ENCODE measurements at places on chromosomes 6 and 20.
A peak's percentile ranks its signal among the peaks of the same experiment; 100 is the strongest.

DNA sequence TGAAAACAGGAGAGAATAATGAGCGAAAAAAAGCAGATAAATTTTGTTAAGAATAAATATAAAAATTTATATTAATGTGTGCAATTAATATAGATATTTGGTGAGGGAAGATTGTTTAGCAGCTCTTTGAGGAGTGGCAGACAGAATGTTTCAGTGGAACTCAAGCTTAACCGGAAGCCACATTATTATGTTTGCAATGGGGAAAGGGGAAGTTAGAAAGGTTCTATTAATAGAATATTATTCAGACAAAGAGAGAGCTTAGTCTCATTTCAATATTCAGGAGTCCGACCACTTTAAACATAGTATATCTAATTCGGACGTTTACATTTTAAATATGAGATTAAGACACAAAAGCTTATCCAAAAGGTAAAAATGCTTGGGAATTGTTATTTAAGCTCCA lies 81.6 kb upstream of the KHDRBS2 start:
- DNase-seq, result no peak

GRCh38 chr6:31897612-31898382 lies at the start of gene EHMT2:
EHMT2 (minus strand) TSS chr6:31897698; CDS start chr6:31897677, 21 bp downstream.
- DNase-seq, result no peak

- DNase-seq, result no peak
Measured at GRCh38 chr6:74902846-74903245, 303.0 kb downstream of the COL12A1 start.

DNA sequence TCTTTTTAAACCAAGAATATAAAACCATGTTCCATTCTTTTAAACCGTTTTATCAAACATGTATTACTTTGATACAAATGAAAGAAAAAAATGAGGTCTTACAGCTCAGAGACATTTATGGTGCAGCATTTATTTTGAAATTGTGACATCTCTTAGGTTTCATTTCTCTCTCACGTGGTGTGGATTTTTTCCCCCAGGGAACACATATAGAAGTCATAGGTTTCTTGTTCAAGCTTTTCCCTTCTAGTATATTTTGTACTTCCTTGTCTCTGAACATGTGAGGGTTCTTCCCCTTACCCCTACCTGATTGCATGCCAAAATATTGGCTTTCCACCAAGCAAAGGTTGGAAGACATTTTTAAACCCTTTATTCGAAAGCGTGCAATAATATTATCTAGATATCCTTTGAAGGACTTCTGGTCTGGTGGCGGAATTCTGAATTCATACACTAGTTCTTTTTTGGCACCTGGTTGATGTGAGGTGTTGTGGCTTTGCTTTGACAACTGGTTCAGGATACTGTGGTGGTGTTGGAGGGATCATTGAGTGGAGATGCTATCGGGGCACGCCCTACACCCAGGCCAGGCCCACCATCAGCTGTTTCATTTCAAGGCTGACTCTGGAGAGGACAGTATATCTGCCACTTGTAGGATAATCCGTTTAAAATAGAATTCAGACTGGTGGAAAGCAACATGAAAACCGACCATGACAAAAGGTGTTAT lies 5.6 kb upstream of the FAM50B start:
- peak; percentile 69 for DNase-seq

DNA sequence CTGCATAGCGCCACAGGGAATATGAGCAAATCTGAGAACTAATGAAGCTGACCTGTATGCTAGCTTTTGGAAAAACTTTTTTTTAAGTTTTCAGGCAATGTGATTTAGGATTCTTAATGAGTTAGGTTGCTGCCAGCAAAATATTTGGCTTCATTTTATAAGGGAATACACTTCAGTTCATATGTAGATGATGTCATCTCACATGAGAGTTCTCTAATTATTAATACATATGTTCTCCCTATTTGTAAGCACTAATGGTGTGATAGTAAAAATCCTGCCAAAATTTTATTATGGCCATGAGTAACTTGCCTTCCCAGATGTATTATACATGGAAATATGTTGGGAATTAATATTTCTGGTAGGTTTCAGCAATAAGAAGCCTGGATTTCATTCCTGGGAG lies 573.8 kb downstream of the EPM2A start:
- no peak for DNase-seq

GRCh38 chr6:150924808-150925589 lies 59.5 kb downstream of the MTHFD1L start:
- no peak for DNase-seq

DNA sequence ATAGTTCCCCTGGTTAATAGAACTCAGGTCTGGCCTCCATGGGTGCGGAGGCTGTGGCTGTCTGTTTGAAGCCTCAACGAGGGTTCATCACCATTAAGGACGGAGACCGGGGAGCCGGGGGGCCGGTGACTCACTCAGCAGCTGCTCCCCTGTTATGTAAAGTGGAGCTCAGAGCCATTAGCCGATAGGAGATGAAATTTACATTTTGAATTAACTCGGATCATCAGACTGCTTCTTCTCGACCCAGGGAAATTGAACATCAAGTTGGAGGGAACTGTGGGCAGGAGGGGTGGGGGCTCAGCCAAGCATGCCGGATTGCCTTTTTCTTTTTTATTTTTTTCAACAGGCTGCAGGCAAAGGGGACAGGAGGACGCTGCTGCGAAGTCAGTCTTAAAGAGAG lies 12.3 kb downstream of the PCK1 start:
- DNase-seq, result no peak

DNA sequence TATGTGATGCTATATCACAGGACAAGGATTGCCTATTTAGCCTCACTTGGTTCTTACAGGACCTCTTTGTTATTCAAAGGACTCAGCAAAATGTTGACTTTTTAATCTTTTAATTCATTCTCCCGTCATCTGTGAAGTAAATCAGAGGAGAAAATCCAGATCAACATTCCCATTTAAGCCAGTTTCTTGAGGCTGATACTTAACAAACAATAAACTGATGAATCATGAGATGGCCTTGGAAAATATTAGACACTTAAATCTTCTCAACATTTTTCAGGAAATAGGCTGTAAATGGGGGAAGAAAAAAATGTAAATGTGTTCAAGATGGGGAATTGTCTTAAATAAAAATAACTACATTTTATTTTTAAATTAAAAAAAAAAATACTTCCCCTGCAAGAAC lies 55.9 kb upstream of the UBR2 start:
- DNase-seq, result no peak

DNA sequence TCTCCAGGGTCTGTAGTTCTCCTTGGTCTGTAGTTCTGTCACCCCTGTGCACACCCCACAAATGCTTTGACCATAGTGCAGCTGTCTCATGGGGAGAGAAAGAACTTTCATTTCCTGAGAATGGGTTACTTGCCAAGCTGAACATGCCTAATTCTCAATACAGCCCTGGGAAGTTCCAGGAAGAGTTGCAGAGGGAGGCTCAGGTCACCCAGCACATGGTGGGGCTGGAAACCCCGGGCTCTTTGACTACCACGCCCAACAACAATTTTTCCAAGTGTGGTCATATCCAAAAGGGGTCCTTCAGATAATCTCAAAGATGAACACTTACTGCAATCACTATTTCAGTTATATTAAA lies 2.2 kb upstream of the PTPRA start:
- DNase-seq, result no peak

DNA sequence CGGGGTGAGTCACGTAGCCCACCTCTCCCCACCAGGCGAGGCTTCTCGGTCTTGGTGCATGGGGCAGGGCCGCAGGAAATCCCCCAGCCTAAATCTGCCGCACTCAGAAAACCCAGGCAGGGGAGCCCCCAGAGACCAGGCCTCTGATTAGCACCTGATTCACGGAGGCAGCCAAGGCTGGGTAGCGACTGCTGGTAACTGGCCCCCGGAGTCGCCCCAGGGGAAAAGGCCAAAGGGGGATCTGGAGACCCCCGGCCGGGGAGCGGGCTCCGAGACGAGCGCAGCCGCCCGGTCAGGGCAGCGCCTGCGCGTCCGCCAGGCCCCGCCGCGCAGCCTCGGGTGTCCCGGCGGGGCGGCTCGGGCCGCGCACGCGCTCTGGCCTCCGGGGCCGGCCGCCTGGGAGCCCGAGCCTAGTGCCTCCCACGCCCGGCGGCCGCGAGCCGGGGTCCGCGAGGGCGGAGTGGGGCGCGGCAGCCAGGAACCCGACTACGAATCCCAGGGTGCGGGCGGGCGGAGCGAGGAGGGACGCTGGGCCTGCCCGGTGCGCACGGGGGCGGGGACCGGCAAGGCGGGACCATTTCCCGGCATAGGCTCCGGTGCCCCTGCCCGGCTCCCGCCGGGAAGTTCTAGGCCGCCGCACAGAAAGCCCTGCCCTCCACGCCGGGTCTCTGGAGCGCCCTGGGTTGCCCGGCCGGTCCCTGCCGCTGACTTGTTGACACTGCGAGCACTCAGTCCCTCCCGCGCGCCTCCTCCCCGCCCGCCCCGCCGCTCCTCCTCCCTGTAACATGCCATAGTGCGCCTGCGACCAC lies at the start of gene DUSP22:
TSS of gene DUSP22 (plus strand) at position 791 of the 809 bp plus-strand sequence. CDS start 53 bp downstream, outside the sequence.
- no peak for DNase-seq

DNA sequence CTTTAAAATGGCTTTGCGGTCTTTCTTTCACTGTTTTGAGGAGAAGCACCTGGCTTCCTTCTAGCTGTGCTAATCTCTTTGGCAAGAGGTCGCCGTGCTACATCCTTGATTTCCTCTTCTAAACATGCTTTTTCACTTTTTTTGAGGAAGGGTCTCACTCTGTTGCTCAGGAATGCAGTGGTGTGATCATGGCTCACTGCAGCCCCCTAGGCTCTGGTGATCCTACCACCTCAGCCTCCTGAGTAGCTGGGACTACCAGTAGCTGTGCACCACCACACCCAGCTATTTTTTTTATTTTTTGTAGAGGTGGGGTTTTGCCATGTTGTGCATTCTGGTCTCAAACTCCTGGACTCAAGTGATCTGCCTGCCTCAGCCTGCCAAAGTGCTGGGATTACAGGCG lies 40.5 kb downstream of the RSPH3 start:
- no peak for DNase-seq

DNA sequence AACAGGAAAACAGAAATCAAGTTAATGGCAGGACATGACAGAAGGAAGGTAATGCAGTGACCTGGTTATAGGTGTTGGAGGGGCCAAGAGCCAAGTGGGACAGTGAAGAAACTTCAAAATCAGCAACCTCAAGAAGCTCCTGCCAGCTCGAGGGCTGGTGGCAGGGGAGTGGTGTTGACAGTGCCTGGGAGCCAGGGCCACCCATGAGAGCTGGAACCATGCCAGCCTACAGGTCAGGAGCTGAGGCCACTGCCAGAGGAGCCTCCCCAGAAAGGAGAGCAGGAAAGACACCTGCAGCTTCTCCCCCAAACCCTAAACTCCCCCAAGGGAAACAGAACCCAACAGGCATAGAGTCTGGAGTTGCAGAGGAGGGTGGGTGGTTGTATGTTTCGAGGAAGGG lies 262.1 kb downstream of the LRFN2 start:
- DNase-seq, result no peak

GRCh38 chr20:22071841-22072240 lies 366.4 kb downstream of the PAX1 start:
- no peak for DNase-seq

- no peak for DNase-seq
Measured at GRCh38 chr6:37623666-37624065, 74.0 kb downstream of the MDGA1 start.

GRCh38 chr20:15593081-15593480 lies 980.2 kb downstream of the KIF16B start:
- DNase-seq, result no peak

- DNase-seq, result no peak
Measured at GRCh38 chr6:99416226-99416625, 8.9 kb downstream of the PNISR start.

DNA sequence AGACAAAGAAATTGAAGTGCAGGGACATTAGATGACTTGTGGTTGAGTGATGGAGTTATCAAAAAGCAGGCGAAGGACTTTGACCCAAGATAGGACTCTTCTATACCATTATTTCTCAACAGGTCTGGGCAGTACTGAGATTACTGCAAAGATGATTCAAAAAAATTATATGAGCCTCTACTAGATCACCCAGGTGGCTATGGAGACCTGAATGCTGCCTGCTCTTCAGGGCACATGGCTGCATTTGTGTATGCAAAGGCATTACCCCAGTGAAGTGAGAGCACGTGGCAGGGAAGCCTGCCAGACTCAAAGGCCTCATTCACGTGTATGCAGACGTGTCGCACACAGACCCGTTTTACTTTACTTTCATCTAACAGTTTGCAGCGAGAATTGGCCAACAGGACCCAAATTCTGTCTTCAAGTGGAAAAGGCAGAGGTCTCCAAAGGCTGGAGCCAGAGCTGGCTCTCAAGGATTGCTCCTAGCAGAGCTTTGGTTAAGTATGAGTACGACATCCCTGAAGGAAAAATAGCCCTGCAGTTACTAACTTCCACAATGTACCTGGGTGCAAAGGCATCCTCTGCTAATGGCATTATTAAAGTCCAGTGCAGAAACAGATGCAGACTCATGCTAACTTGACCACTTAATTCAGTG lies 113.8 kb upstream of the ARMC2 start:
- no peak for DNase-seq

GRCh38 chr20:35741892-35742740 lies at the start of gene RBM39:
RBM39 (minus strand) TSS chr20:35742260; CDS start chr20:35740874, 1,386 bp downstream.
- DNase-seq, result peak; percentile 100

DNA sequence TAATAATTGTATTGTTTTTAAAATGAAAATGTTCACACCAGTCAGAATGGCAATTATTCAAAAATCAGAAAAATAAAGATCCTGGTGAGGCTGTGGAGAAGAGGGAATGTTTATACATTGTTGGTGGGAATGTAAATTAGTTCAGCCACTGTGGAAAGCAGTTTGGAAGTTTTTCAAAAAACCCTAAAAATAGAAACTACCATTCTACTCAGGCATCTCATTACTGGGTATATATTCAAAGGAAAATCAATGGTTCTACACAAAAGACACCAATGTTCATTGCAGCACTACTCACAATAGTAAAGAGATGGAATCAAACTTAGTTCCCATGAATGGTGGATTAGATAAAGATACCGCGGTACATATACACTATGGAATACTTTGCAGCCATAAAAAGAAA lies 461.5 kb upstream of the ADGRB3 start:
- DNase-seq, result no peak

DNA sequence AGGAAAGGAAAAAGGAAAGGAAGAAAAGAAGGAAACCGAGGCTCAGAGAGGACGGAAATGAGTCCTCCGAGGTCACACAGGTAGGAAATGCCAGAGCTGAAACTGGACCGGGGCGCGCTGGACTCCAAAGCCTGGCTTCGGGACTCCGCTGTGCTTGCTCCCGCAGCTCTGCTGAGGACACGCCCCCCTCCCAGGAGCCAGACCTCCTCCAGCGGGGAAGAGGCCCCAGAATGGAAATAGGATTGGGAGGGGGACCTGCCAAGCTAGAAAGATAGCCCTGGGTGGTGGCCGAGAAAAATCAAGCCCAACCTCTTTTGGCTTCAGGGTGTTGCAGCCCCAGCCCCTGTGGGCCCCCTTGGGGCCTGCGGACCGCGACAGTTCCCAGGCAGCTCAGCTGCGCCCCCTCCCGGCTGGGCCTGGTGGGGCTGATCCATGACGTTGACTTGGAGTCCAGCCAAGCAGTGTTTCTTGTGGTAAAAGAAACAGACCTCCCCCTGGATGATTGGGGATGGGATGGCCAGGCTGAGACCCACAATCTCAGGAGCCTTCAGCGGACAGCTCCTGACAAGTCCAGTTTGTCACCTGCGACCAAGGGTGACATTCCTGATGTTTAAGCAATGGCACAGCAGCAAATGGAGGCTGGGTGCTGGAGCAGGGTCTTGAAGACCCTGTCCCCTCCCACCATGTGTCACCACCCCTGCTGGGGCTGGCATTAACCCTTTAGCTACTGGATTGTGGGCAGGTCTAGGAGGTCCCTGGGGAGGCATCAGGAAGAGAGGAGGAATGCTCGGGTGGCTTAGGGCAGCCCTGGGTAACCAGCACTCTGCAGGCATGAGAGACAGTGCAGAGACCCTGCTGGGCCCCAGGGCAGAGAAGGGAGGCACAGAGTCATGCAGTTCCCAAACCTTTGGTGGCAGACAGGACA lies 55.4 kb downstream of the RIPOR3 start:
- DNase-seq, result no peak
